ENCODE measurements at places on chromosomes 6 and 20.

DNA sequence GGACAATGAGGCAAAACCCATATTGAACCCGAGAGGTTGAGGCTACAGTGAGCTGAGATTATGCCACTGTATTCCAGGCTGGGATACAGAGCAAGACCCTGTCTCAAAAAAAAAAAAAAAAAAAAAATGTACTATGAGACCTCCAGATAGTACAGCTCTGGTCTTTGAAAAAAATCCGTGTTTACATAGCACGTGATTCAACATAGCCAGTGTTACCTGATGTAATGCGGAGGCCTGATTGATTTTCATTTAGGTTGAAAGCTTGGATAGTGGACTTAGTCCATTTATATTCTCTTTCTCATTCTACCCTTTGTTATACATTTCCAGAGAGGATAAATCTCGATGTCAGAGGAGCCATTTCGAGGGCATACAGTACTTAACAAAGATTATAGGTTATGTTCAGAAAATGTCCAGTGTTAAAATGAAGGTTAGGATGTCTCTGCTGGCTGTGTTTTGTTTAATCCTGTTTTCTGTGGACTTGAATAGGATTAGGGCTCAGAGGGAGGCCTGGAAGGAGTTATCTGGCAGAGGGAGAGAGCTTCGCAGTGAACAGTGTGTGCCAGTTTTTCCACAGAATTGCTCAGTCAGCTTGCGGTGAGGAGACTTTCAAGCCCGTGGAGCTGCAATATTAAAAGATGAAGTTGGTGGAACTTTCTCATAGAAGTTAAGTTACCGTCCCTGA is 33.9 kb upstream of the BCLAF1 start:
- no peak for DNase-seq
- no peak overlapping the region for H3K4me3 ChIP-seq
- no peak overlapping the region for H3K27ac ChIP-seq
- no peaks in the 10 kb centered on the region for H3K4me1 ChIP-seq

- H3K4me3 ChIP-seq: no peak overlapping the region
- no peak for DNase-seq
- H3K36me3 ChIP-seq: no peaks in the 10 kb centered on the region
Measured at GRCh38 chr6:6758546-6758914, 170.0 kb downstream of the LY86 start.

- no peaks in the 10 kb centered on the region for H3K36me3 ChIP-seq
- no peak for DNase-seq
- no peaks in the 10 kb centered on the region for H3K27me3 ChIP-seq
Measured at GRCh38 chr6:129515004-129515403, 195.0 kb downstream of the ARHGAP18 start.

- no peaks in the 10 kb centered on the region for H3K4me1 ChIP-seq
- H3K4me3 ChIP-seq: no peak overlapping the region
- no peaks in the 10 kb centered on the region for H3K27me3 ChIP-seq
- DNase-seq: no peak
Measured at GRCh38 chr6:56689663-56690062, 47.0 kb upstream of the DST start.
